ENCODE measurements at places on chromosomes 12 and 14.

GRCh38 chr12:29396774-29397173, 15.8 kb upstream of the ERGIC2 start:
- no peak for DNase-seq

GRCh38 chr14:98949481-98950135, 322.4 kb downstream of the BCL11B start:
- DNase-seq, result no peak

GRCh38 chr12:6605421-6606330, 1.5 kb downstream of the CHD4 start:
- DNase-seq, result no peak

DNA sequence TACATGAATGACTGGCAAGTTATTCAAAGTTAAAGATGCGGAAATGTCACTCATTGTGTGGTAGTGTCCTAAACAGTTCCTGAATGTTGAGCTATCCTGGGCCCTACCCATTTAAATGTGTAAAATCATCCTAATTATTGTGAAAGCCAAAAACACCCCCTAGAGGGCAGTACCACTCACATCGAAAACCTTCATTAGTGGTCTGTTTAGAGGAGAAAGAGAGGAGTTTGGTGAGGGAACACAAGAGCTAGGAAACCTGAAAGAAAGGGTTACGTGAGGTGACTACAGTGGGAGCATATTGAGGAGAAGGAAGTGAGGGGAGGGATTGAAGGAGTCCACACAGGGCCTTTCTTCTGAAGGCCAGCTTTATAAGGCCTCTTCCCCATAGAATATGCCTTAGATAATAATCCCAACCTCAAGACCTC, 2.5 kb upstream of the TEP1 start:
- DNase-seq, result no peak

GRCh38 chr14:80535171-80535570, 323.9 kb upstream of the DIO2 start:
- DNase-seq, result no peak

DNA sequence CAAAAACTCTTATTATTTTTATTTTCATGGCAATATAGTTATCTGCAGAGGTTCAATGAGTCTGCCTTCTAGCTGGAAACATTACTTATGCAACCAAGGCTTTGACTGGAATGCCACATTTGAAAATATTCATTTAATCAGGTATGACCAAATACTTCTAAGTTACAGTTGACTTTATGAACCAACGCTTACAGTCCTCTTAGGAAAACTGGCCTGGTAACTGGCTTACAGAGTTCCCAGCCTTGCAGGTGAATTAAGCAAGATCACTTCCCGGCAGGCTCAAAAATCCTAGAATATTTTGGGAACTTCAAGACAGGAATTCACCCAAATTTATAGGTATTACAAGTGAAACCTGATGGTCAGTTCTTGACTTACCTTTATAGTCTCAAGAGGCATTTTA, 12.3 kb downstream of the LRP6 start:
- DNase-seq, result no peak

GRCh38 chr14:69325086-69325485, 65.1 kb downstream of the GALNT16 start:
- no peak for DNase-seq

DNA sequence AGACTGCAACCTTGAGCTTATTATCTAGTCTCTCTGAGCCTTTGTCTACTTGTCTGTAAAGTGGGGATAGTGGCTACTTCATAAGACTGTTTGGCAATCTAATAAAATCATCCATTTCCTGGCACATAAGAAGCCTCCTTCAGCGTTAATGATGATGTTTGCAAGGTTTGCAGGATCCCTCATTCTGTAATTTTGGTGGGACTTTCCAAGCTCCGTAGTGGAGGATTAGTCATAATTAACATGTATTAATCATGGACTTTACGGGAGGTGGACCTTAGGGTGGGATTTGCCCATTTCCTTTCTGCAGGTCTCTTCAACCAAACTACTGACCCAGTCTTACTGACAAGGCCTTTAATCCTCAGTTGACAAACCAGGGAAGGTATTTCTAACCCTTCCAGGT, 66.2 kb downstream of the NTF3 start:
- no peak for DNase-seq

DNA sequence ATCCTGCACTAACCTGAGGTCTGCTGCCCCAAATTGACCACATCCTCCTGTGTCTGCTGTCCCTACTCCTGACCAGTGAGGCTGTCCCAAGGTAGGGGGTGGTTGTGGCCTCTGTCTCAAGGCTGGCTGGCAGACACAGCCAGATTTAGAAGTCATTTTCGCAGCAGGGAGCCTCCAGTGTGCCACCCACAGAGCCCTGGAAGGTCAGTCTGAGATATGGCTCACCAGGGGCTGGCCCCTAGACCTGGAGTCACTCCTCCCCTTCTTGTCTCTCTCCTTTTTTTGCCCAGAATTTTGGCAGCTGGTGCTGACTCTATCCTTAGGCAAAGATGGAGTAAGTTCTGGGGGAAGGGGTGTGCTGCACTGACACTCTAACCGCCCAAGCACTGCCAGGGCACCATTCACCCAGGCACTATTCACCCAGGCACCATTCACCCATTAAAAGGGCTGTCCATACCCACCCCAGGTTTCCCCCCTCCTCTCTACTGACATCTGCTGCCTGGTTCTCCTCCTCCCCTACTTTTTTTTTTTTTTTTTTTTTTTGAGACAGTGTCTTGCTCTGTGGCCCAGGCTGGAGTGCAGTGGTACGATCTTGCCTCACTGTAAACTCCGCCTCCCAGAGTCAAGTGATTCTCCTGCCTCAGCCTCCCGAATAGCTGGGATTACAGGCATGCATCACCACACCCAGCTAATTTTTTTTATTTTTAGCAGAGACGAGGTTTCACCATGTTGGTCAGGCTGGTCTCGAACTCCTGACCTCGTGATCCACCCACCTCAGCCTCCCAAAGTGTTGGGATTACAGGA, 7.7 kb downstream of the DDN start:
- no peak for DNase-seq

Data from NCI-H2081 treated with DMSO at 0.1 percent for 48 hours (cell line).